Suprapubic skin (tissue), 4 donors: ENCODE measurements at places on chromosomes 12 and 14. TPM values are rescaled to one million over a fixed set of nuclear protein-coding genes. Genes with fewer than 3 reads are reported as not detected.

HAL gene
- total RNA-seq, result 119 TPM

RNASE3 gene
- total RNA-seq, result not detected

KRT75 gene
- total RNA-seq, result 14.6 TPM

MANSC1 gene
- total RNA-seq, result 27.1 TPM

SYT1 gene
- not detected for total RNA-seq

GLT8D2 gene
- total RNA-seq, result 2.5 TPM

MYO1H gene
- total RNA-seq, result not detected
